ENCODE measurements at places on chromosomes 11 and 22.

DNA sequence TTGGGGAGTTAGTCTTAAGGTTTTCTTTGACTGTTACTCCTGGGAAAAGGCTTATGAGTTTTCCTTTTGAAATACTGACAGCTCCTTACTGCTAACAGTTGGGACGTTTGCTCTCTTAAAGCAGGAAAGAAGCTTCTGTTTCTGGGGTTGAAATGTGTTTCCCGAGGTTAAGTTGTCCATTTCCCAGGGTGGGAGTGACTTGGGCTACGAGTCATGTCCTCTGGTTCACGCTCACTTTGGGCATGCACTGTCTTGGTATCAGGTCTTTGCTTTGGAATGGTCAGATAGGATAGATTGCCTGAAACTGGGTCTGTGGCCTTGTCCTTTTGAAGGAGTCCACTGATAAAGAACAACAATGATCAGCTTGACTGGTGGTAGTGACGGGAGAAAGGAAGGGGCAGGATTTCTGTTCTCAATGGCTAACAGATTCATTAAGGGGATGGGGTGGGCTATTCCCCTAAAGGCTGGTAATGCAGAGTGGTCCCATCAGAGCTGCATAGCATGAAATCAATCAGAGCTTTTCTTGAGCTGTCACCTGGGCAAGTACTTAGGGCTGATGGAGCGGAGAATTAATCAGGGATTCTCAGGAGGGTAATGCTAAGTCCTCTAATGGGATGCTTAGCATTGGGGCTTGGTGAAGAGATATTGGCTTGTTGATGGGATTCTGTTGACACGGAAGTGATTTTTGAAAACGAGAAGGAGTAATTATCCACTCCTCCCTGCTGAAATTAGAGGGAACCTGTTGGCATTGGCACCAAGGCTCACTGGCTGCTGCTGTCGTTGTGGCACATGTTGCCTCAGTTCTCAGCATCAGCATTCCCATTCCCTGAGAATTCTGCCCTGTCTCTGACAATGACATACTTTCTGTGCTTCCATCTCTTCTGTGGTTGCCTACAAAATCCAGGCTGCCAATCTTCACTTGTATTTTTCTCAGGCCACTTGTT is 81.6 kb downstream of the TEAD1 start:
- no peak for DNase-seq

DNA sequence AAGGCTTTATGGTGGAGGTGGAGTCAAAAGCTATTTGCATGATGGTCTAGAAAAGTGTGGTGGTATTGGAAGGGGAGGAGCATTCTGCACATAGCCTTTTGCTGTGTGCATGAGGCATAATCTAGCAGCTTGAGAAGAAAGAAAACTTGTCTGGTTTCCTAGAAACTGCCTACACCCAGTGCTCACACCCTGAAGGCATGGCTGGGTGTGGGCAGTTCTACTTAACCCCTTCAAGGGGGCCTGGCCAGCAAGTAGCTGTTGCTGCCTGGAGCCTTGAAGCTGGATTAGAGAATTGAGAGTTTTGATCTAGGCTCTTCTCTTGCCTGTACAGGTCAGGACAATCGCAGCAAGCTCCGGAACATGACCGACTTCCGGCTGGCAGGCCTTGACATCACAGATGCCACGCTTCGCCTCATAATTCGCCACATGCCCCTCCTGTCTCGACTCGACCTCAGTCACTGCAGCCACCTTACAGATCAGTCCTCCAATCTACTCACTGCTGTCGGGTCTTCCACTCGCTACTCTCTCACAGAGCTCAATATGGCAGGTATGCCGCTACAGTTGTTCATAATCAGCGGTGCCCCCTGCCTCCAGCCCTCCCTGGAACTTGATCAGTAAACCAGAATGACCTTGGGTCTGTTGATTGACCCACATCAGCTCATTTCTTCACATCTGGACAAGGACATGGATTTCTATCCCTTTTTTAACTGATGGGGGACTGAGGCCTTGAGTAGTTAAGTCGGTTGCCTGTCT is 12.2 kb upstream of the GRK2 start:
- DNase-seq: no peak

DNA sequence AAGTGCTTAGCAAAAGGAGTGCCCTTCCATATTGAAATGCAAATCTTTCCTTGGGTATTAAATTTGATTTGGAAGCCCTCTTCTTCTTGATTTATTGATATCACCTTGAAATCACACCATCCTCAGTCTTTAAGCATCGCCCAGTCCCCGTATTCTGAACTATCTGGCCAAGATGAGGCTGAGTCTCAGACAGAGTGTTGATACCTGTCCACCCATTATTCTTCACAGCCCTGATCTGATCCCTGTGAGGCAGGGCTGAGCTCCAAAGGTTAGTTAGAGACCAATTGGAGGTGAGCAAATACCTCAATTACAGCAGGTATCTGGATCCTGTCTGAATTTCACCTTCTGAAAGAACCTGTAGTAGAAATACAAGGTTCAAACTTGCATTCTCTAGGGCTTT is 326.3 kb downstream of the FAT3 start:
- no peak for DNase-seq

DNA sequence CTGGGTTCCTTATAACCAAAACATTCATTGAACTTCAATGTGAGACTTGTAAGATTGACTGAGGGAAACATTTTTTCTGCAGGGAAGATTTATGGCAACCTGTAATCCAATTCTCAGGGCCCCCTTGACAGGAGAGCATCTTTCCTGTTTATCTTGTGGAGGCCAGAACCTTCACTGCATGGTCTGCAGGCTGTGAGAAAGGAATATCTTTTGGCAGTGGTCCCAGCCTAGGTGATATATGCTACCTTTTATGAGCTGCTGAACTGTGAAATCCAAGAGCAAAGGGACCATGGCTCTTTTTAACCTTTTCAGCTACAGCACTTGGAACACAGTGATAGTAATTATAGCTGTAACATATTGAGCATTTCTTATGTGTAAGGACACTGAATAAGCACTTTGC is 590.2 kb upstream of the B3GAT1 start:
- DNase-seq: no peak

DNA sequence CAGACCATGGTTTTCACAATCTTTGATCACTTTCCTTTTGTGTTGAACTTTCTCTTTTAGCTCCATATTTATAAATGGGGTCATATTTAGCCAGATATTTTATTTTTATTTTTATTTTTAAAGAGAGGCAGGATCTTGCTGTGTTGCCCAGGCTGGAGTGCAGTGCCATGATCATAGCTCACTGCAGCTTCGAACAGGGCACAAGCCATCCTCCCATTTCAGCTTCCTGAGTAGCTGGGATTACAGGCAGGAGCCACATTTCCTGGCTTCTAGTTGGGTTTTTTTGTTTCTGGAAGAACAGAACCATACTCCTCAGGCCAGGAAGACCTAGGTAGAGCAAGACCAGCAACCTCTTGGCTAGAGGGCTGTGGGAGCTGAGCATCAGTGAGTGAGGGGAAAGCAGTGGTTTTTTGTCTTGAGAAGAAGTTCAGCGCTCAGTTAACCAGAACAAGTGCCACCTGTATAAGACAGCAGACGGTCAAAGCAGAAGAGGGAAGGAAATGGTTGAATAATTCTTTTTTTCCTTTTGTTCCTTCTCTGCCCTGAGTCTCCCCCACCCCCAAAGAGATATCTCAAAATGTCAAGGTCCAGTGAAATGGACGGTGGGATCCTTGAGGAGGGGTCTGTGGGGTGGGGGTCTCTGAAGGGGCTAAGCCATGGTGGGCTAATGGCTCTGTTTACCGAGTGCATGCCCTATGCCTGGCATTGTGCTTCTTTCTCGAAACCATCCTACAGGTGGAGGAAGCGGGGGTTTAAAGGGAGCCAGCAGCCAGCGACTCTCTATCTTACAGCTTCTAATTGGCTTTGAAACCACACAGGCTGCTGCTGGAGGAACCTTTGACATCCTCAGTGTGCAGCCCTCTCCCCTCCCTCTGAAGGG is 63.0 kb downstream of the PTPRJ start:
- DNase-seq: no peak

All from activated T-cell treated with anti-CD3 and anti-CD28 coated beads for 1 hour (primary cell).